ENCODE measurements at places on chromosomes 3 and 15. TPM values are rescaled to one million over a fixed set of nuclear protein-coding genes. Genes with fewer than 3 reads are reported as not detected.

DNA sequence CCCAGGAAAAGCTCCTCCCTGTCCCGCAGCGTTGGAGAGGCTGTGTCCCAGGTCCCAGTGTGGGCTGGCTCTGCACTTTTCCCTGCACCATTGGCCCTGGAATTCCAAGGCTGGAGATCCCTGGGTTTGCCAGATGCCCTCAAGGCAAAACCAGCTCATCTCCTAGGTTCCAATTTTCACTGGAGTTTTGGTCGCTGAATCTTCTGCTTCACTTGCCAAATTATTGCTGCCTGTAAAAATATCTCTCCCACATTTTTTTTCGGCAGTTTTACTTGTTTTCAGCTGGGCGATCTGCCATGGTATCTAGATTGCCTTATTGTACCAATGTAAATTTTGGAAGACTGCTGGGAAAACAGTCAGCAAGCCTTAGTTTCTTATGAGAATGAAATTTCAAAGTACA is 150.9 kb upstream of the ATP10A start:
- DNase-seq, result no peak

Gene SHF
- 1.8 TPM for total RNA-seq

Gene MAGI1
- total RNA-seq, result 26.4 TPM

DNA sequence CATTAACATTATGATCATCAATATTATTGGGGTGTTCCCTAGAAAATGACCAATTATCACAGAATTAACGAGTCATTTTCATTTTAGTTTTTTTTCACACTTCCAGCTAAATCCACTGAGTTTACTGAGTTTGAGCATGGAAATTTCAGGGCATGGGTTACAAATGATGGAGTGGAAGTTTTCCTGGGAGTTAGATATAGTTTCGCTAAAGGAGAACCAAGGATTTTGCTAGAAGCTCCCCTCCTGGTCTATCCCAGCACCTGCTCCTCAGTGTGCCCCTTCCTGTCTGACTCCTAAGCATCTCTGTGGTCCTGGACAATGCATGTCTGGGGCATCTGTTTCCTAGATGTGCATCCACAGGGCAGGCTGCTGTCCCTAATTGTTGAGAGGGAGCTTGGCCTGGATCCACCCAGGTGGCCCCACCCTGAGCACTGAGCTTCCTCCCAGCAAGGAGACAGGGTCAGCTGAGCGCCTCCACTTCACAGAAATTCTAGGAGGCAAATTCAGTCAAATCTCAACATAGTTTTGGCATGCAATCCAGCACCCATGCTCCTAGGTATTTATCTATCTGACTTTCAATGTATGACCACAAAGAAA is 102.3 kb upstream of the GOLGA6L6 start:
- no peak for DNase-seq

Gene WDR49
- total RNA-seq, result not detected

- DNase-seq, result peak; percentile 71
Measured at GRCh38 chr3:32443478-32443877, 51.8 kb downstream of the CMTM7 start.

Gene LRRC34
- 1.1 TPM for total RNA-seq

- DNase-seq, result no peak
Measured at GRCh38 chr15:90291679-90292356, 26.3 kb downstream of the NGRN start.

DNA sequence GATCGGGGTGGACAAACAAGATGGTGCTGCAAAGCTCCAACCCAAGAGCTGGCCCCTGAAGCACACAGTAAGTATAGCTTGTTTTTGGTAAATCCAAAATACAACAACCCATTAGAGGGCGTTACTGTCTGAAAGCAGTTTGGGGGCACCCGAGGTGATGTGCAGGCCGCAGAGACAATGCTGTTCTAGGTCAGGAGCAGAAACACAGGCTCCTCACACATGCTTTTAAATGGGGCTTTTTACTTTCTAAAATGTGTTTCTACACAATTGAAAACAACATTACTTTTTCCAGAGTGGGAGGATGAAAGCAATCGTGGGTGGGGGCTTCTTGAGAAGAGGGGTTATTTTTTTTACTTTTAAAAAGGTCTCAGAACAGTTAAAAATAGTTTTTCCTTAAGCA is 1029.3 kb upstream of the CFAP20DC start:
- DNase-seq, result no peak

DNA sequence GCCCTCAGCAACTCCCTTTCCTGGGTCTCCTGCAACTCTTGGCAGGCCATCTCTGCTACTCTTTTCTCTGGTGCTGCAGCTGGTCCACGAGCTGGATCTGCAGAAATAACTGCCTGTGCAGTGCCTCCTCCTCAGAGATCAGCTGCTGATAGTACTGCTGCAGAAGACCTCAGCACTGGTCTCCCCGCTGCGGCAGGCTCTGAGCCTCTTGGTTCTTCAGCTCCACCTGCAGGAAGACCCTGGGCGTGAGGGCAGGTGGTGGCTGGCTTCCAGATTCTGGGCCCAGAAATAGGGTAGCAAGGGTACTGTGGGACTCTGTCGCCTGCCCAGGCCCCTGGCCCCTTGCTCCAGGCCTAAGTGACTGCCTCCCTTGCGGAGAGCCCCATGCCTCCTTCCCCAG is 79.7 kb upstream of the C2CD4B start:
- no peak for DNase-seq

- DNase-seq, result peak; percentile 40
Measured at GRCh38 chr3:28053759-28054158, 187.7 kb upstream of the CMC1 start.

- DNase-seq, result no peak
Measured at GRCh38 chr3:182436547-182436946, 356.8 kb upstream of the ATP11B start.

Gene GNAI2
- total RNA-seq, result 867 TPM

Gene ONECUT1
- total RNA-seq, result not detected

Gene MAGEL2
- under 0.01 TPM for total RNA-seq

Gene B3GNT5
- 4.4 TPM for total RNA-seq

GRCh38 chr3:170614214-170614966 is 28.5 kb upstream of the SLC7A14 start:
- peak; percentile 94 for DNase-seq

- DNase-seq, result no peak
Measured at GRCh38 chr3:90034038-90034437, 926.6 kb downstream of the EPHA3 start.

DNA sequence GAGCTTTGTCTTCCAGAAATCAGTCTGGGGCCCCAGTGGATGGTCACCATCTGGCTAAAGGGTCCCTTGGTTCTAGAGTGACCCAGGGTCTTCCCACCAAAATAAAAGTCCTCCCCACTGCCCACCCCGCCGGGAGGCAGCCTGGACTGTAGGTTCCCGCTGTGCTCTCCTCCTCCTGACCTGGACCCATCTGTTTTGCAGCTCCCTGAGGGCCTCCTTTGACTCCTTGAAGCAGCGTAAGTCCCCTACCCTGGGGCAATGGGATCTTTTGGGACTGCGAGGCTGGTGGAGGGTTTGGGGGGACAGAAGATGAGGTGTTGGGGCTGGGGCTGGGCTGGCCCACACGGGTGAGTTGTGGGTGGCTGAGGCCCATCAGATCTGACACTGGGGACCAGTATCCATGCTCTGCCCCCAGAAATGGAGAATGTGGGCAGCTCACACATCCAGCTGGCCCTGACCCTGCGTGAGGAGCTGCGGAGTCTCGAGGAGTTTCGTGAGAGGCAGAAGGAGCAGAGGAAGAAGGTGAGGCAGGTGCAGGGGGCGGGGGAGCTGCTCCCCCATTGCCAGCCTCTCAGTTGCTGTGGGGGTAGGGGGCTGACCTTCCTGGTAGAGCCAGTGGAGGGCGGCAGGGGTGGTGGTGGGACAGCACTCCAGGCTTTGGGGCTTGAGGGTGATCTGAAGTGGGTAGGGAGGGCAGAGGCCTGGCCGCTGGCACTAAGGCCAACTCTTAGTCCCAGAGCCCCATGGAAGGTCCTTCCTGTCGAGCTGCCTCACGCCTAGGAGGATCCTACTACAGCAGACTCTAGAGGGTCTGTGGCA is 30.4 kb downstream of the PSTPIP1 start:
- DNase-seq, result no peak

- DNase-seq, result no peak
Measured at GRCh38 chr3:138806376-138807080, 28.2 kb downstream of the PIK3CB start.
